ENCODE measurements at places on chromosomes 2 and 18. TPM values are rescaled to one million over a fixed set of nuclear protein-coding genes. Genes with fewer than 3 reads are reported as not detected.

The MC2R gene
- not detected for total RNA-seq

The XRCC5 gene
- 488 TPM for total RNA-seq

The MEX3C gene
- 33.6 TPM for total RNA-seq

The STON1 gene
- total RNA-seq = 2.5 TPM

The FAP gene
- total RNA-seq = 1.9 TPM

The NBAS gene
- 39.0 TPM for total RNA-seq

The C2orf78 gene
- not detected for total RNA-seq

The UGT1A5 gene
- not detected for total RNA-seq

The OLA1 gene
- 294 TPM for total RNA-seq

The PSMA8 gene
- total RNA-seq = not detected

The ALKAL2 gene
- total RNA-seq = not detected

The GAREM1 gene
- not detected for total RNA-seq

The SERPINB11 gene
- not detected for total RNA-seq

The CCDC148 gene
- 0.65 TPM for total RNA-seq

GRCh38 chr2:171847627-171848026 is 46.4 kb downstream of the SLC25A12 start:
- DNase-seq = no peak

DNA sequence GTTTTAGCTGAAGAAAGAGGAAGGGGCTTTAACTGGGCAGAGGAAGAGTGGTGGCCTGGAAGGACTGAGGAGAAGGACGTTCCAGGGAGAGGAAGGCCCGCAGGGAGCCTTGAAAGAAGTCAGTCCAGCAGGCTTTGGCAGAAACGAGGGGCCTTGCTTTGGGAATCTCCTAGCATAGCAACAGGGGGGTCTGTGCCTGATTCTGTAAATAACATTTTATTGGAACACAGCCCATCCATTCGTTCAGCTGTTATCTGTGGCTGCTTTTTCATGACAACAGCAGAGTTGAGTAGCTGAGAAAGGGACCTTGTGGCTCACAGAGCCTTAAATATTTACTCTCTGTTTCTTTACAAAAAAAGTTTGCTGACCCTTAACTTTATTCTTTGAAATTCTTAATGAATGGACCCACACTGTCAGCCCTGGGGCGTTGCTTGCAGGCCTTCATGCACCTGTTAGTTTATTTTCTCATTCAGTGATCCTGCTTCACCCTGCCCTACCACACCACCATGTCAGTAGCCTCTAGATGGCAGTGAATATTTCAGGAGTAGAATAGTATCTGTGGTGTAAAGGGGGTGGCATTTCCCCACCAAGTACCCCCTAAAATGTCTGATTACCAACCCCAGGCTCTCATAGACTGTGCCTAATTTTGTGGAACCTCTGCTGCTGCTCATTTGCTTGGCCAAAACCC is 61.0 kb downstream of the MGAT5 start:
- DNase-seq = no peak

DNA sequence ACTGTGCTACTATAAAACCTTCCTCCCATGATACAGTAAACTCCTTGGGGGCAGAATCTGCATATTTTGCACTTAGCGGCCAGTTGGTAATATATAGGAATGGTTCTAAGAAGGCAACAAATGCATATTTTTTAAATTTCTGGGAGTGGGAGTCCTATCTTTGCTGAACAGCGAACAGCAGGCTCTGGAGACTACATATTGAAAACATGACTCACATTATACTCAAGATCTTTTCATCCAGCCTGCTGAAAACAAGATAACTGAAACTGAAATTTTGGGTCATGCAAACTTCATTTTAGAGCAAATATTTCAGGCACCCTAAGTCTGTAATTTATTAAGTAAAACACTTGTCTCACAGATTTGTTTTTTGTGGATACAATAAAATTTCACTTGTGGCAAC is 122.2 kb downstream of the SATB2 start:
- DNase-seq = no peak

DNA sequence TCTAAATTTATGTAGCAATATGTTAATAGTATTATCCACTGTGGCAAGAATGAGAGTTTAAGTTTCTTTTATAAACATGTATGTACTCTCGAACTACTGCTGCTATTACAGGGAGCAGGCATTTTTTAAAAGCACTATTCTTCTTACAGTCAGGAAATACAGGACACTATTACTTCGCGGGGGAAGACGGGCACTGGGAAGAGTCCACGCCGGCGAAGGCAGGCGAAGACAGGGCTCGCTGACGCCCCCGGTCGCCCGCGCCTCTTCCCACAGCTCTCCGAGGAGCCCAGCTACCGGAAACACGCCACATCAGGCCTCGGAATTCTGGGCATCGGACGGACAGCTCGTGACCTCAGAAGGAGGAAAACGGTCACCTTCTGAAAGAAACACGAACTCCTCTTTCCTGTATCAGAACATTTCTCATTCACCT is 90.2 kb downstream of the FAM161A start:
- no peak for DNase-seq

GRCh38 chr2:13260402-13260801 is 543.7 kb downstream of the TRIB2 start:
- peak; percentile 21 for DNase-seq

DNA sequence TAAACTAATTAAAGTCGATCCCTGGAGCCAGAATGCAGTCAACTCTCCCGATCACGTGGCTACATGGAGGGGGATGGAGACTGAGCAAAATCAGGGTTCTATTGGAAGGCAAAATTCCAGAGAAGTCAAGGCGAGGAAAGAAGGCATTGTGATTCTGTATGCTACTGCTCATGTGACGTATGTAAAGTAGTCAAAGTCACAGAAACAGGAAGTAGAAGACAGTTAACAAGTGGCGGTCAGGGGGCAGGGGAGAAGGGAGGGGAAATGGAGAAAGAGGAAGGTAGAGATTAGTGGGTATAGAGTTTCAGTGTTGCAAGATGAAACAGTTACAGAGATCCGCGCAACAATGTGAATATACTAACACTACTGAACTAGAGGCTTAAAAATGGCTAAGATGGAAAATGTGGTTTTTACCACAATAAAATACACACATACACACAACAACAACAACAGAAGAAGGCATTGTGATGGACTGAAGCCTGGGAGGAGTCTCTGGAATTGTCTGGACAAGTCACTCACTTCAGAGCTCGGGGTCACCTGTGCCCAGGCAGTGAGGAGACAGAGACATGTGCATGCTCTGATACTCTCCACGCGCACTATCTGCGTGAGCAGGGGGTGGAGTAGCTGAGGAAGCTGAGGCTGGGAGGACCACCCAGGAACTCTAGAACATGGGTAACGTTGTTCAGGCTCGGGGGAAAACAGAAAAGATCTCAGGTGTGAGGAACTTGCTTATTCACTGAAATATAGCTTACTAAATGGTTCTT is 89.9 kb upstream of the CDCA7 start:
- no peak for DNase-seq

- DNase-seq = no peak
Measured at GRCh38 chr2:31033032-31033431, 105.2 kb downstream of the GALNT14 start.

DNA sequence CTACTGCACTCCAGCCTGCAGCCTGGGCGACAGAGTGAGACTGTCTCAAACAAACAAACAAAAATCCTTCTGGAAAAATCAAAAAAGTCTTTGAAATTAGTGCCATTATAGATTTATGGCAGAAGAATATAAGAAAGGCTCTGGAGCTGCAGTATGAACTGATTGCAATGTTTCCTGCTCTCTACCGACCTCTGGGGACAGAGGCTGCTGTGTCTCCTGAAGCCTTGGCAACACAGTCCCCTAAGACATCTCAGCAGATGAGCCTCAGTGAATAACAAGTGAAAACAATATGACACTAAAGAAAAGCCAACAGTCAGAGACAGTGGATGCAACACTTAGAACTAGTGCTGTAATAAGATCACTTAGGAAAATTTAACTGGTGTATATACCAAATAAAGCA is 494.9 kb upstream of the LRATD1 start:
- DNase-seq = peak; percentile 50

DNA sequence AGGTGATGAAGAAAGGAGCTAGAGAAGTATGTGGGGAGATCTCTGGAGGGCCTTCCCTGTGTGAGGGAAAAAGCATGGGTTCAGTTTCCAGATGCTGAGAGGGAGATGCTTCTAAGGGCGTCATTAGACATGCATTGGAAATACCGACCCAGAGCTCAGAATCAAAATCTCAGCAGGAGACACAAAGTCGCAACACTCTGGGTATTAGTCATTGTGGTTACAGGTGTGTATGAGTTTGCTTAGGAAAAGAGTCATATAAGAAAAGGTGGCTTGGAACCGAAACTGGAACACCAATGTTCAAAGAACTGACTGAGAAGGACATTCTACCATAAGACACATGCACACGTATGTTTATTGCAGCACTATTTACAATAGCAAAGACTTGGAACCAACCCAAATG is 477.1 kb downstream of the FBXO15 start:
- DNase-seq = peak; percentile 10

- DNase-seq = no peak
Measured at GRCh38 chr2:16669388-16669787, 3.8 kb upstream of the CYRIA start.

GRCh38 chr2:174607989-174608865 is 10.6 kb upstream of the WIPF1 start:
- DNase-seq = no peak

DNA sequence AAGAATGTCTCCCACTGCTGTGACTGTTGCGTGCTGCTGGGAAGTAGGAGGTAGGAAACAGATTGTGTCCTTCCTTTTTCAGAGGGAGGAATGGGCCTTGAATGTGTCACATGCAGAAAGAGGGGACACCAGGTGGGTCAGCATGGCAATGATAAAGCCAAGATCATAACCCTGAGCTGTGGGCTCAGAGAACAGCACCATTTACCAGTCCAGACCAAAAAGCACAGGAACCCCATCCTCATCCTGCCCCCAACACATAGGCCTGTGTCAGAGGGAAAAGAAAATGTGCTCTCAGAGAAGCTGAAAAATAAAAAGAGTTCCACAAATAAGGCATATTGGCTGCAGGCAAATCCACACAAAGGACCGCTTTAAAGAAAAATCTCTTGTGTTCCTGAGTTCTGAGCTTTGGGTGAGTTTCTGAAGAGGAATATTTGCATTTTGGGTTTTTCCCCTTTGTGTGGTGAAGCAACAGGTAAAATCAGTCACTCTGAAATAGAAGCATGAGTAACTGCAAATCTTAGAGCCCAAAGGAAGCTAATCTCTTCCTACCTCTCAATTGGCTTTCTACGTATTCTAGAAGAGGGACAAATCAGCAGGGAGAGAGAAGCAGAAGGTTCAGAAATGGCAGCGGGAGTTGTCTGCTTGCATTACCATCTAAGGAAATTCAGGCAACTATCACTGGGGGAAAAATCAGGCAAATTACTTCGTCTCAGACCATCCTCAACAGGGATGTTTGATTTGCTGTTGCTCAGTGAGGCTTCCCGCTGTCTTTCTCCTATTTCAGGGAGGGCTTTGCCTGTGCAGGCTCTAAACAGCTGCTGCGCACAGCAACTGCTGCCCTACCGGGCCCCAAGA is 106.8 kb downstream of the BCL11A start:
- no peak for DNase-seq

DNA sequence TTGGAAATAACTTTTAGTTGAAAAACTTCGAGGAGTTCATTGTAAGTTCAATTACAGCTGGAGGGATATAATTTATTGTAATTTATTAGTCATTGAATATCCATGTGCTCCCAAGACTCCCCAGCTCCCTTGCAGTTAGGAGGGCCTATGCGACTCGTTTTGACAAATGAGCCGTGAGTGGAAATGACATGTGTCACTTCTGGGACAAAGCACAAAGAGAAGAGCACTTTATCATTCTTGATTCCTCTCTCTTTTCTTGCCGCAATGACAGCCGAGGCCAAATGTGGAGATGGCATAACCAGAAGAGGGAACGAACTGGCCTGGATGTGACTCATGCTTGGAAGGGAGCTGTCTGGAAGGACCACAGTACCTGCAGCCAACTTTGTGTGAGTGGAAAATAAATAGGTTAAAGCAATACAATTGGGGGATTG is 44.2 kb upstream of the ITSN2 start:
- DNase-seq = peak; percentile 49

DNA sequence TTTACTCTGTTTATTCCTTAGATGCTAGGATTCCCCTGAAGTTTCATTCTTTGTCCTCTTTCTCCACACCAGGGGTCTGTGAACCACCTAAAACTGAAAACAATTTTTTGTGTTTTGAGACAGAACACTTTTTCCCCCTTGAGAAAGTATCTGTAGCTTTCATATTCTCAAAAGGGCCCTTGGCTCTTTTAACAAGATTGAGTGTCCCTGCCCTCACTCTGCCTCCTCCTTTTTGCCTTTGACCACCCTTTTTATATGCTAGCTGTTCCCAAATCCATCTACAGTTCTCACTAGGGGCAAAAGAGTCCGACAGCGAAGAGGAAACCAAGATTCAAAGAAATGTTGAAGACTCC is 883 bp upstream of the EHBP1 start:
- no peak for DNase-seq

DNA sequence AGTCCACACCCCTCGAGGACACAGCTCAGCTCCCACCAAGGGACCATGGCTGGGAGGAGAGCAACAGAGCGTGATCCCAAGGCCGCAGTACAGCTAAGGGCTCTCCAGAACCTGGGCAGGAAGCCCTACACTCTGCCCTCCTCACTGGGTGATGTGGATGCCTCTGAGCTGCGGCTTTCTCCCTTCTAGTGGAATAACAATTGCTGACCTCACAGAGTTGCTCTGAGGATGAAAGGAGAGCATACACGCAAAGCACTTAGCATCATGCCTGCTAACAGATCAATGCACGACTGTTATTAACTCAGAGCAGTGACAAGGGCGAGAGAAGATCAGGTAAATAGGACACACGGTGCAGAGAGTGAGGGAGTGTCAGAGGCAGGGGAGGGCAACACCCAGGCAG is 74.2 kb downstream of the ZFP36L2 start:
- DNase-seq = no peak

DNA sequence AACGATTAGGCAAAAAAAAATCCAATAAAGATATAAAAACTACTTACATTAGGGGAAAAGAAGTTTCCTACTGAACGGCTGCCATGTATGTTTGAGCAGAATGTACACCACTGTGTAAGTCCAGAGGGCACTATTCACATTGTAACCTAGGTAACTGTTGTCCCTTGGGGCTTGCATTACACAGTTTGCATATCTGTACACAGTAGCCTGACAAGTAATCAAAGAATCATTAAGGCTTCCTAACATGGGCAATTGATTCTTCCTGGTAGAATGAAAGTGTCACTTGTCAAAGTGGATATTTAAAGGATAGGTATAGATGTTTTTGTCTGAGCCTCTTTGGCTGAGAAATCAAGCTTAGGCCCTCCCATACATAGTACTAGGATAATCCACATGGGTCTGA is 39.1 kb downstream of the PLEK start:
- DNase-seq = no peak

- DNase-seq = no peak
Measured at GRCh38 chr2:239252801-239253200, 148.0 kb downstream of the HDAC4 start.

DNA sequence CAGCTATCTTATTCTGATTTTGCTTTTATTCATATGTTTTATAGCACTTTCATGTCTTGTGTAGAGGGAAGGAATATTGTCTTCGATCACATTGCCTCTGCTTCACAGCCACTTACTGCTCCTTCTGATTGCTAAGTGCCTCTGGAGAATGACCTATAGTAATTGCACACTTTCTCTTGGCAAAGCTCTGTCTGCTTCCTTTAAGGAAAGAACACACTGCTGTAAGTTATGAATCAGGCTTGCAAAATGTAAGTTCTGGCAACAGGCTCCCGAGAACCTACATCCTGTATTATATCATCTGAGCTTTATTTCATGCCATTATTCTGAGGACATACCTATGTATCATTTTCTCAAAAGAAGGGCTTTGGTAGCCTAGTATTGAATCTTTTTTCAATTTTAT is 170.7 kb downstream of the ZNF804A start:
- peak; percentile 15 for DNase-seq

GRCh38 chr2:241240320-241241004 is 52.0 kb downstream of the ANO7 start:
- no peak for DNase-seq

GRCh38 chr2:154336201-154336600 is 362.3 kb upstream of the KCNJ3 start:
- no peak for DNase-seq

All from A172 (cell line).